HCEC 1CT (cell line): ENCODE measurements at places on chromosomes 12 and 14.

GRCh38 chr12:7374423-7375144 lies 69.4 kb downstream of the CD163L1 start:
- DNase-seq = peak; percentile 60

DNA sequence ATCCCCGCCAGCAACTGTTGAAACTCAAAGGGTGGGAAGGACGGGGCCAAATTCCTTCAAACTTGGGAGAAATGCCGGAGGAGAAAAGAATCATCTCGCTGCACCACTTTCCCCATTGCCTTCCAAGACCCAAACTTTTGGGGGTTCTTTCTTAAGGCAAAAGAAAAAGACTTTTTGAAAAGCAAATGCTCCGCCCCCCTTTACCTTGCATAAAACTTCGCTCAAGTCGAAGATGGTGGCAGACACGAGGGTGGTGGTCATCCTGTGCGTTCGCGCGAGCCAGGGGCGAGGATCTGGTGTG lies 239 bp downstream of the ZFP36L1 start:
- no peak for DNase-seq

- peak; percentile 20 for DNase-seq
Observed at GRCh38 chr12:101859664-101860607, 17.4 kb upstream of the DRAM1 start.

DNA sequence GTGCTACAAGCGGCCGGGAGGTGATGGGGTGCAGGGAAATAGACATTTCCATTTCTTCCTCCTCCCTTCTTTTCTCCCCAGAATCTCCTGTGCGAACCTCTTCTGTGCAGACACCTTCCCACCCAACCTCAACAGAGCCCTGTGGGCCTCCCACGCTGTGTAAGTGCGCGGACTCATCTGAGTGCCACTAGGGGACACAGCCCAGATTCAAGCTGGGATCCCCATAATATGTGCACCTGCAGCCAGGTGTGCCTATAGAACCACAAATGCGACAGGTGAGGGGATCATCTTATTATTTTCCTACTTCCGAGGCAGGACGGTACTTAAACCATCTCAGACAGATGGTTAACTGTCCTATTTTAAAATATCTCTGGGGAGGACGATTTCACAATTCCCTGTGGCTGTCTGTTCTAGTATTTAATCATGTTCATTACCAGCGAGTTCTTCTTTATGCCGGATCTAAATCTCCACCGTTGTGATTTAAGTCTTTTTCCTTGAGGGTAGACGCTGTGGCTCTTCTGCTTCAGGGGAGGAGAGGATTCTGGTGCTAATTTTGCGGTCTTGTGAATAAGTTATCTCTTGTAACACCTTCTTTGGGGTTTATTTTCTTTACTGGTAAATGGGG lies 17.2 kb upstream of the CACNA1C start:
- no peak for DNase-seq

GRCh38 chr12:91744597-91744996 lies 401.0 kb downstream of the BTG1 start:
- DNase-seq = no peak

- peak; percentile 93 for DNase-seq
Observed at GRCh38 chr14:49972823-49973222, 79.9 kb downstream of the ARF6 start.

- peak; percentile 31 for DNase-seq
Observed at GRCh38 chr14:80278293-80279023, 67.2 kb upstream of the DIO2 start.

DNA sequence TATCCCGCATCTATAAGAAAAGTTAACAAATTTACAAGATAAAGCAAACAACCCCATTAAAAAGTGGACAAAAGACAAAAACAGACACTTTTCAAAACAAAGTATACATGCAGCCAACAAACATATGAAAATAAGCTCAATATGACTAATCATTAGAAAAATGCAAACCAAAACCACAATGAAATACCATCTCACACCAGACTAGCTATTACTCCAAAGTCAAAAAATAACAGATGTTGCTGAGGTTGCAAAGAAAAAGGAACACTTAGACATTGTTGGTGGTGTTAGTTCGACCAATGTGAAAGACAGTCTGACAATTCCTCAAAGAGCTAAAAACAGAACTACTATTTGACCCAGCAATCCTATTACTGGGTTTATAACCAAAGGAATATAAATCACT lies 968.6 kb upstream of the USP15 start:
- no peak for DNase-seq

- DNase-seq = no peak
Observed at GRCh38 chr12:97005174-97005573, 98.1 kb downstream of the NEDD1 start.

GRCh38 chr12:98572010-98572409 lies 21.5 kb upstream of the SLC25A3 start:
- peak; percentile 9 for DNase-seq

GRCh38 chr14:92404018-92404417 lies 81.1 kb downstream of the SLC24A4 start:
- no peak for DNase-seq

- no peak for DNase-seq
Observed at GRCh38 chr12:72010356-72010755, 71.7 kb downstream of the TPH2 start.

GRCh38 chr14:61549425-61549824 lies 145.9 kb upstream of the HIF1A start:
- DNase-seq = peak; percentile 78

DNA sequence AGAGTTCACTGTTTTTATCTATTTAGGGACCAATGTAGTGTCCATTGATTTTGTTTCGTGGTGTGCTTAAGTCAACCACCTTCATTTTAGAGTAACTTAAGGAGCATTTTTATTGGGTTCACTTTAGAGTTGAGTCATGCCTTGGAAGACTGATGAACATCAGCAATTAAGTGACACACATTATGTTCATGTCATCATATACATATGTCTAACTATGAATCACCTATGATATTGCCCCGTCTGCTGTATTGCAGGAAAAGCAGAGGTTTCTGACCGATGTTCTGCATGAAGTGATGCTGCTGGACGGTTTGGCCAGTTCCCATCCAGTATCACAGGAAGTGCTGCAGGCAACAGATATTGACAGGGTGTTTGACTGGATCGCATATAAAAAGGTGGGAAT lies 227.1 kb downstream of the TRHDE start:
- no peak for DNase-seq

DNA sequence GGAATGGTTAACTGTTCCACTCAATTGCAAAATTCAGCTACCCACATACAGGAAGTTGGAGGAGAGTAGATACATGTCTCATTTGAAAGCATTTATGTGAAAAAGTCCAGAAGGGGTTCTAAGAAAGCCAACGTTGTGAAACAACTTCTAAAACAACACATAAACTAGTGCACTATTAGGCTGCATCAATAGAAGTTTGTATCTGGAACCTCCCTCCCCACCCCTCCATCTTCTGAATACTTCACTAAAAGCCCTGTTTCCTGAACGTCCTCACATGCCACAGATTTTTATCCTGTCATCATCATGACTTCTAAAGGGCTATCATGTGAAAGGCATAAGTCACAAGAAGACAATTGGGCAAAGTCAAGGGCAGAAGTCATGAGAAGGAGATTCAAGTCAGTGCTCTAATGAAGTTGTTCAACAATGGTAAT lies 5.5 kb downstream of the KRT79 start:
- no peak for DNase-seq

DNA sequence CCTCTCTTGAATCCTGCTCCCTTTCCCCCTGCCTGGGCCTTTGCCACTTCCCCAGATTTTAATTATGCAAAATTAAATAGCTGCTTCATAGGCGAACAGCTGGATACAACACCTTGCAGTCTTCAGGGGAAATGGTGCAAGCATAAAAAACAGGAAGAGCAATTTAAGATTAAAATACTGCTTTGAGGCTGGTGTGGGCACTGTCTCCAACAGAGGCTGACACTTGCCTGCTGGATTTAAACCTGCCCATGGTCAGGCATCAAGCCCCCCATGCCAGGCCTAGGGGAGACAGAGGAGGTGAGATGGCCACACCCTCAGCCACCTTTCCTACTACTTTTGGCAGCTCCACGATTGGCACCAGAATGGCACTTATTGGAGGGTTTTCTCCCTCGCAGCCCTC lies 110.1 kb upstream of the DIO3 start:
- DNase-seq = no peak

DNA sequence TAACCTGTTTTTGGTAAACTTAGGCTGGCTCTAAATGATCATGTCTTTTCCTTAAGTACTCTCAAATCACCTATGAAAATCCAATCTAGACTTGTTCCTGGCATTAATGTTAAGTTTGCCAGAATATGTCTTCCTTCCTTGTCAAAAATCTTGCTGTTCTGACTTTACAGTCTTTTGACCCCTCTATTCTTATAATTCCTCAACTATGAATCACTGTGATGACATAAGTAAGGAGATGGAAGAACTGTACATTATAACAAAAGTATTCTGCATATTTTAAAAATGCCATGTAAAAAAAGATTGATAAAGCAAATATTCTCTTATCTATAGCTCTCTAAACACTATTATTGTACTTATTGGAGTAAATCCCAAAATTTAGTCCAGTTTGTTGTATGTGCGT lies 51.4 kb upstream of the BAZ1A start:
- DNase-seq = peak; percentile 42

- no peak for DNase-seq
Observed at GRCh38 chr12:106582249-106582591, 584 bp upstream of the RFX4 start.

GRCh38 chr12:75900781-75901254 lies 130.8 kb downstream of the PHLDA1 start:
- DNase-seq = no peak

- no peak for DNase-seq
Observed at GRCh38 chr12:49671031-49671765, 36.0 kb downstream of the FMNL3 start.

GRCh38 chr12:3200032-3200617 lies 122.9 kb downstream of the TSPAN9 start:
- DNase-seq = no peak

GRCh38 chr12:113109872-113110599 lies 25.5 kb downstream of the RASAL1 start:
- DNase-seq = no peak

DNA sequence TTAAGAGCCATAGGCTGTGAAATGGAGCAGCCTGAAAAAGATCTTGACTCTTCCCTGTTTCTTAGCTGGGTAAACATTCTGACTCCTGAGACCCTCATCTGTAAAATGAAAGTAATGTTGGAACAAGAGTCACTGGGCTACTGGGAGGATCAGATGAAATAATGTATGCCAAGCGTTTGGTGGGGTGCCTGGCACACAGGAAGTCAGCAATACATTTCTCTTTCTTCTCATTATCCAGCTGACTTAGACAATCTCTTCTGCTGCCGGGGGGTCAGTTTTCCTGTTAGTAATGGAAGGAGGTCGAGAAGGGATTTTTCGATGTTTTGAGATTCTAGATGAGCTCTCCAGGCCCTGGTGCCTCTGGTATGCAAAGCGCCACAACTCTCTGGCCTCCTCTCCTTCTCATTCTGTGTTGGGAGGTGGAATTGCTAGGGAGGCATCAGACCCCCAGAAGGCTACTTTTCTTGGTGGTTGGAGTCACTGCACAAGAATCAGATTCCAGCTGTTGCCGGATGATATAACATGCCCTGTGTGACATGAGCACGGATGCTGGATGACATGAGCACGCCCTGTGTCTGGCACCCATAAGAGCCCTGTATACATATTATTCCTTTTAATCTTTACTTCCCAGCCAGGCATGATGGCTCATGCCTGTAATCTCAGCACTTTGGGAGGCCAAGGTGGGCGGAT lies 4.3 kb downstream of the OASL start:
- DNase-seq = no peak
